ENCODE measurements at places on chromosomes 5 and 9. TPM values are rescaled to one million over a fixed set of nuclear protein-coding genes. Genes with fewer than 3 reads are reported as not detected.

GRCh38 chr5:133824661-133825254 is 143.7 kb downstream of the C5orf15 start:
- DNase-seq, result peak; percentile 57
- peaks cover 13% of the 10 kb centered on the region for H3K4me1 ChIP-seq
- peaks cover 2% of the 10 kb centered on the region for H3K27me3 ChIP-seq
- no peak overlapping the region for H3K27ac ChIP-seq
- H3K4me3 ChIP-seq, result no peak overlapping the region
- no peaks in the 10 kb centered on the region for H3K36me3 ChIP-seq

DNA sequence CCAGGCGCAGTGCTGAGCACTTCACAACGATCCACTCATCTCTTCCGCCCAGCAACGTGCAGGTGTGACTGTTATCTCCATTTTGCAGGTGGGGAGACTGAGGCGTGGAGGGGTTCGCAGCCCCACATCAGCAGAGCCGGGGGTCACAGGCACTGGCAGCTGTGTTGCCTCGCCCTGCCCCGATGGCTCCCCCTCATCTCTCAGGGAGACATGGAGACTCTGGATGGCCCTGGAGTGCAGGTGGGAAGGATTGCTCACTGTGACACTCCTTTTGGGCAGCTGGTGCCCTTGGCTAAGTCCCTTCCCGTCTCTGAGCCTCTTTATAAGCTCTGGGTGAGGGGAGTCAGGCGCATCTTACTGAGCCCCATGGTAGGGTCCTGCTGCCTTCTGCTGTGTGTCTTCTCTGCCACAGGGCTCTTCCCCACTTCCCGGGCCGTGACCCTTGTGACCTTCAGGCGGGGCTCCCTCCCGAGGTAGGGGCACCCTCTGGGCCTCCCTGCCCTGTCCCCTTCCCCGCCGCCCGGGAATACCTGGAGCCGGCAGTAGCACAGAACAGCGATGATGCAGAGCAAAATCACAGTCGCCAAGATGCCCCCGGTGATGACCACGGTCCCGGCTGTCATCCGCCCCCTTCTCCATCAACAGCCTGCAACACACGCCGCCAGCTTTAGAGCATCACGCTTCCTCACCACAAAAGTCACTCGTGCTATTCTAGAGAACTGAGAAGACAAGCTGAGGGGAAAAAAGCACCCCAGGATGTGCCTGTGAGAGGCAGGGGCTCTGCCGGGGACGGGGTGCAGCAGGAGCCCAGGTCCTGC is 29.4 kb downstream of the FAM163B start:
- no peak for DNase-seq
- H3K4me1 ChIP-seq, result peaks cover 9% of the 10 kb centered on the region
- H3K27ac ChIP-seq, result no peak overlapping the region
- no peak overlapping the region for H3K4me3 ChIP-seq
- H3K27me3 ChIP-seq, result peaks cover 60% of the 10 kb centered on the region

DNA sequence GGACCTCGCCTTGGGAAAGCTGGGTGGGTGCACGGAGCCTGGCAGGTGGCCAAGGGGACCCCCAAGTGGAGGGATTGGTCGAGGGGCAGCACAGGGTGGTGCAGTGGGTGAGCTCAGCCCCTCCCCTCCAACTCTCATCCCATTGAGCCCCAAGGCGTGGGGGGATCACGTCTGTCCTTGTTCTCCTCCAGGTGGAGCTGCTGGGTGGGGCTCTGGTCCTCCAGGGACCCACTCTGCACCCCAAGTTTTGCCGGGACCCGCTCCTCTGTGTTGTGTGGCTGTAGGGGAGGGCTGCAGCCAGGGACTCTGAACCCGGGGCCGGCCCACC is 3.6 kb upstream of the FUT7 start:
- H3K27ac ChIP-seq, result no peak overlapping the region
- DNase-seq, result no peak
- no peak overlapping the region for H3K4me3 ChIP-seq

GRCh38 chr5:134464988-134465815 is 53.5 kb upstream of the CDKN2AIPNL start:
- DNase-seq, result peak; percentile 66
- peaks cover 32% of the 10 kb centered on the region for H3K4me1 ChIP-seq
- H3K27me3 ChIP-seq, result no peaks in the 10 kb centered on the region

DNA sequence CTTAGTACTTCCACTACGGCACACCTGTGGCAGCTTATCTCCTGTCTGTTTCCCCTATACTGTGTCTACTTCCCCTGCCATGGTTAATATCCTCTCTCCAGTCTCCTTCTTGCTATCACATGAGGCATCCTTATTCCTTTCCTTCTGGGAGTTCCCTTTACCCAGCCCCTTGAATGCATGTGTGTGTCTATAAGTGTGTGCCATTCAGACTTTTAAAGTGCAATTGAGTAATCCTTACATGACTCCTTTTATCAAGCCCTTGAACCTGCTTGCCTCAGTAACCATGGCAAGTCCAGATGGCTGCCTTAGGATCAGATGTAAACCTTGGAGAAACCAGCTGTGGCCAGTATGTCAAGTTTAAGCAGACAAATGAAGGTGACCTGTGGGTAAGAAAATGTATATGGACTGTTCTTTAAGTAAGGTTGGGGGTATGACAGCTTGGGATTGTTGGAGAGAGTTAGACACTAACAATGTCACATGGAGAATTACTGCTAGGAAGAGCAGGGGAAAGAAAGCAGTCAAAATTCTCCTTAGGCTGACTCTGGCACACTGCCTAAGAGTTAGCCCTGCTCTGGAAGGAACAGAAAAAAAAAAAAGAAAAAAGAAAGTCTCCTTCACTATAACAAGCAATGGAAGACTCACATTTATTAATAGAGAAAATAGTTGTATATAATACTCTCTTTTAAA is 142.1 kb downstream of the HINT1 start:
- H3K27me3 ChIP-seq, result no peaks in the 10 kb centered on the region
- no peak overlapping the region for H3K27ac ChIP-seq
- no peak overlapping the region for H3K4me3 ChIP-seq
- no peaks in the 10 kb centered on the region for H3K4me1 ChIP-seq
- no peak for DNase-seq

- no peak for DNase-seq
- H3K36me3 ChIP-seq, result peaks cover 72% of the 10 kb centered on the region
- H3K27ac ChIP-seq, result no peak overlapping the region
- peaks cover 5% of the 10 kb centered on the region for H3K4me1 ChIP-seq
Observed at GRCh38 chr9:128316421-128316820, 5.8 kb downstream of the TRUB2 start.

DNA sequence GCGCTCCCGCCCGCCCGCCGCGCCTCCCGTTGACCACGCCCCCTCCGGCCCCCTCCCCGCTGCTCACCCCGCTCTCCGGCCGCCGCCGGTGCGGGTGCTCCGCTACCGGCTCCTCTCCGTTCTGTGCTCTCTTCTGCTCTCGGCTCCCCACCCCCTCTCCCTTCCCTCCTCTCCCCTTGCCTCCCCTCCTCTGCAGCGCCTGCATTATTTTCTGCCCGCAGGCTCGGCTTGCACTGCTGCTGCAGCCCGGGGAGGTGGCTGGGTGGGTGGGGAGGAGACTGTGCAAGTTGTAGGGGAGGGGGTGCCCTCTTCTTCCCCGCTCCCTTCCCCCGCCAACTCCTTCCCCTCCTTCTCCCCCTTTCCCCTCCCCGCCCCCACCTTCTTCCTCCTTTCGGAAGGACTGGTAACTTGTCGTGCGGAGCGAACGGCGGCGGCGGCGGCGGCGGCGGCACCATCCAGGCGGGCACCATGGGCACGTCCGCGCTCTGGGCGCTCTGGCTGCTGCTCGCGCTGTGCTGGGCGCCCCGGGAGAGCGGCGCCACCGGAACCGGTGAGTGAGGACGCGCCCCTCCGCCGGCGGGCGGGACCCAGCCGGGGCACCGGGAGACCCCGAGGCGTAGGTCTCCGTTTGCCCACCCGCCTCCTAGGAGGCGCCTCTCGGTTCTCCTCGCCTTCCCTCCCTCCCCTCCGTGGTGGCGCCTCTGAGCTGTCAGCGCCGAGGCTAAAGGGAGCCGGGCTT is at the start of gene VLDLR:
VLDLR (plus strand) TSS at position 66 of the 739 bp plus-strand sequence; CDS start at position 469, 403 bp downstream.
- no peak for DNase-seq
- H3K4me3 ChIP-seq, result peak within 1 kb of the TSS; percentile 68
- H3K4me1 ChIP-seq, result peaks cover 30% of the 10 kb centered on the region
- peak within 1 kb of the TSS; percentile 61 for H3K27ac ChIP-seq
- H3K27me3 ChIP-seq, result no peaks in the 10 kb centered on the region

GRCh38 chr5:37717613-37718431 is 122.0 kb downstream of the GDNF start:
- H3K27ac ChIP-seq, result no peak overlapping the region
- DNase-seq, result no peak
- no peak overlapping the region for H3K4me3 ChIP-seq
- no peaks in the 10 kb centered on the region for H3K27me3 ChIP-seq

- no peaks in the 10 kb centered on the region for H3K4me1 ChIP-seq
- no peak for DNase-seq
- no peaks in the 10 kb centered on the region for H3K27me3 ChIP-seq
- no peak overlapping the region for H3K27ac ChIP-seq
- no peak overlapping the region for H3K4me3 ChIP-seq
Observed at GRCh38 chr5:93635991-93636390, 53.0 kb downstream of the NR2F1 start.

DNA sequence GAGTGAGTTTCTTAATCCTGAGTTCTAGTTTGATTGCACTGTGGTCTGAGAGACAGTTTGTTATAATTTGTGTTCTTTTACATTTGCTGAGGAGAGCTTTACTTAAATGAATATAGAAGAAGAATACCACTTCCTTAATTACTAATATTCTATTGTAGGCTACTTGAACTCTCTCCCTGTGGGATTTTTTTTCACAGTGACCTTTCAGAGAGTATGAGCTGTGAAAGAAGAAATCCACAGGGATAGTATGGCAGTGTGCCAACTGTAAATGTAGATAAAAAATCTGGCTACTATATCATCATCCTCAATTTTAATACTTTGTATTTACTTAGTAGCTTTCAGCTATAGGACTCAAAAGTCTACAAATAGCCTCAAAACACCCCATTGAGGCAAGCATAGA is 67.3 kb downstream of the COMMD10 start:
- H3K36me3 ChIP-seq, result no peaks in the 10 kb centered on the region
- H3K27me3 ChIP-seq, result no peaks in the 10 kb centered on the region
- no peak for DNase-seq
- no peak overlapping the region for H3K4me3 ChIP-seq
- H3K4me1 ChIP-seq, result no peaks in the 10 kb centered on the region
- H3K27ac ChIP-seq, result no peak overlapping the region

GRCh38 chr9:18888290-18888689 is 144.7 kb downstream of the SAXO1 start:
- DNase-seq, result no peak
- no peaks in the 10 kb centered on the region for H3K36me3 ChIP-seq
- no peaks in the 10 kb centered on the region for H3K27me3 ChIP-seq
- no peak overlapping the region for H3K4me3 ChIP-seq
- no peaks in the 10 kb centered on the region for H3K4me1 ChIP-seq
- no peak overlapping the region for H3K27ac ChIP-seq

- H3K36me3 ChIP-seq, result no peaks in the 10 kb centered on the region
- peaks cover 4% of the 10 kb centered on the region for H3K4me1 ChIP-seq
- H3K27me3 ChIP-seq, result no peaks in the 10 kb centered on the region
- no peak overlapping the region for H3K4me3 ChIP-seq
- DNase-seq, result no peak
Observed at GRCh38 chr5:147188200-147189108, 46.4 kb upstream of the STK32A start.

DNA sequence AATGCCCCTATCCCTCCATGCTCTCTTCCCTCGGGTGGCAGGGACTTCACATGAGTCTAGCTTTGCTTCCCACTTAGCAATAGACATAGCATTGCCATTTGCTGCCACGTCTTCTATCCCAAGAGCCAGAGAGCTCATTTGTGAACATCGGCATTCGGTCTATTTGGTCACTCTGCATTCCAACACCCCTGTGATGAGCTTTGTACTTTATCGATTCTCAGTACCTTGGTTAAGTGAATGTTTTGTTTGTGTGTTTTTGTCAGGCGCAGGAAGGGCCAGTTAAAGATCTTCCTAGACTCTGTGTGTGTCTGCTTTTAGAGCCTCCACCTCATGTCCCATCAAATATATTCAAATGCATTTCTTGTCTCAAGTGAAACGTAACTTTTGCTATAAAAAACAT is 141.7 kb downstream of the TARS1 start:
- no peaks in the 10 kb centered on the region for H3K27me3 ChIP-seq
- H3K27ac ChIP-seq, result no peak overlapping the region
- no peaks in the 10 kb centered on the region for H3K4me1 ChIP-seq
- H3K36me3 ChIP-seq, result no peaks in the 10 kb centered on the region
- no peak overlapping the region for H3K4me3 ChIP-seq

DNA sequence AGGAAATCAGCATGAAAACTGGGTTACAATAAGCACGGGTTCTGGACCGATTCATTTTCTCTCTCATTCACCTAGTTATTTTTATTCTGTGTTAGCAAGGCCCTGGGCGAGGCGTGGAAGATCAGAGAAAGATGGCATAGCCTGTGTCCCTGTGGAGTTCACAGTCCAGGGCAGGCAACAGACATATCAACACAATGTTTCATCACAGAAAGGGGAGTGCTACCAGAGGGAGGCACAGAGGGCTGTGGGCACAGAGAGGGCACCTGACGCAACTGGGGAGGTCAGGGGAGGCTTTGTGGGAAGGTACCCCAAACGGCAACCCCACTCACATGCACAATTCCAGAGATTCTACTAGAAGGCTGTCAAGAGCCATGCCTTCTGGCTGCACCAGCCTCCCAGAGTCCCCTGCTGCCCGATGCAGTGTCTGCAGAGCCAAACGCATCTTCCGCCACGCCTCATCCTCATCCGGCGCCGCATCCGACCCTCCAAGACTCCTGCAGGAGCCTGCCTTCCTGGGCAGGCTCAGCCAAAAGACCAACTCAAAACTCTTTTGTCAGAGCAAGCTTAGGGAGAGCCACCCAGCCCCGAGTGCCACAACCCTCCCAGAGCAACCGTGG is 1.4 kb downstream of the FAM193B start:
- DNase-seq, result no peak
- no peaks in the 10 kb centered on the region for H3K27me3 ChIP-seq
- H3K36me3 ChIP-seq, result no peaks in the 10 kb centered on the region
- peak overlapping the region; percentile 96 for H3K4me3 ChIP-seq

DNA sequence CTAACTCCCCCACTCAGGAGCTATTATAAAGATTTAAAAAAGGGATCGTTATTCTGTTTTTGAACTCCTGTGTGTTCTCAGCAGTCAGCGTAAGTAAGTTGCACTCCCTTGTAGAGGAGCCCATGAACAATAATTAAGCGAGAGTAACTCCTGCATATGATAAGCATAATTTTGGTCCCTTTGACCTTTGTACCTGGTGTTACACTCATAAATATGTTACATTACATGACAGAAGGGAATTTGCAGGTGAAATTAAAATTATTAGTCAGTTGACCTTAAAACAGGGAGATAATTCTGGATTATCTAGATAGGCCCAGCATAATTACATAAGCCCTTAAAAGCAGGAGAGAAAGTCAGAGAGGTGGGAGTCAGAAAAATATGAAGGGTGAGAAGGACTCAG is 197.3 kb downstream of the KCTD16 start:
- no peak overlapping the region for H3K4me3 ChIP-seq
- no peak overlapping the region for H3K27ac ChIP-seq

Gene CDC20B
- total RNA-seq, result not detected

Gene CARTPT
- total RNA-seq, result not detected

Gene TMEM215
- total RNA-seq, result not detected

Gene IL11RA
- total RNA-seq, result 23.4 TPM

Gene PRDM9
- not detected for total RNA-seq

Gene PCDHA5
- total RNA-seq, result 0.15 TPM

Gene RABGAP1
- total RNA-seq, result 39.6 TPM

Gene ZFP37
- total RNA-seq, result 1.5 TPM

Gene MTX3
- 11.8 TPM for total RNA-seq

Gene IFNA2
- not detected for total RNA-seq

Gene CBY3
- not detected for total RNA-seq

Gene CLIC3
- total RNA-seq, result 20.6 TPM

Gene PROB1
- 0.30 TPM for total RNA-seq

Gene SLCO4C1
- 1.1 TPM for total RNA-seq

Gene SWI5
- total RNA-seq, result 22.8 TPM

Gene SLC25A2
- total RNA-seq, result 0.85 TPM

Data from suprapubic skin (tissue), 4 donors.